ENCODE measurements at places on chromosomes 6 and 20. TPM values are rescaled to one million over a fixed set of nuclear protein-coding genes. Genes with fewer than 3 reads are reported as not detected.

WFDC10B gene
- not detected for total RNA-seq

EDN1 gene
- 39.5 TPM for total RNA-seq

OR12D3 gene
- total RNA-seq, result not detected

SAMD5 gene
- total RNA-seq, result 0.85 TPM

EHMT2 gene
- 25.6 TPM for total RNA-seq

HLA-DQB2 gene
- not detected for total RNA-seq

C20orf141 gene
- not detected for total RNA-seq

SLC22A1 gene
- total RNA-seq, result 2.8 TPM

C6orf118 gene
- total RNA-seq, result 0.15 TPM

GNAS-AS1 gene
- total RNA-seq, result not detected

LRRC73 gene
- total RNA-seq, result 1.2 TPM

PSORS1C1 gene
- total RNA-seq, result 3.3 TPM

MOCS3 gene
- 6.3 TPM for total RNA-seq

BMP7 gene
- 0.32 TPM for total RNA-seq

MOXD1 gene
- total RNA-seq, result 2.3 TPM

MACROD2 gene
- total RNA-seq, result 1.1 TPM

VPS16 gene
- total RNA-seq, result 31.6 TPM

BNIP5 gene
- not detected for total RNA-seq

NKAIN2 gene
- not detected for total RNA-seq

PGC gene
- not detected for total RNA-seq

KCNB1 gene
- 0.44 TPM for total RNA-seq

PREX1 gene
- total RNA-seq, result 11.8 TPM

CFAP61 gene
- total RNA-seq, result 0.45 TPM

GSTA2 gene
- not detected for total RNA-seq

ANKRD6 gene
- 2.1 TPM for total RNA-seq

GPLD1 gene
- 1.0 TPM for total RNA-seq

ENPP1 gene
- 1.0 TPM for total RNA-seq

TRIM40 gene
- total RNA-seq, result not detected

MTCH1 gene
- 133 TPM for total RNA-seq

HCRTR2 gene
- total RNA-seq, result not detected

ACSS1 gene
- 11.8 TPM for total RNA-seq

DNMT3B gene
- 4.6 TPM for total RNA-seq

MEI4 gene
- total RNA-seq, result not detected

NKAIN4 gene
- 10.3 TPM for total RNA-seq
